Cerebellar cortex (tissue), 1 donor: ENCODE measurements at places on chromosomes 7 and 10.

GRCh38 chr7:3146571-3147226 is 103.0 kb upstream of the CARD11 start:
- no peak for DNase-seq

- DNase-seq = no peak
Measured at GRCh38 chr10:112628951-112629609, 182.1 kb downstream of the VTI1A start.

GRCh38 chr7:80278737-80279136 is 144.1 kb downstream of the GNAI1 start:
- no peak for DNase-seq

GRCh38 chr7:103391976-103392375 is 44.5 kb downstream of the PSMC2 start:
- DNase-seq = no peak

- DNase-seq = no peak
Measured at GRCh38 chr7:114973147-114973546, 51.3 kb downstream of the MDFIC start.

DNA sequence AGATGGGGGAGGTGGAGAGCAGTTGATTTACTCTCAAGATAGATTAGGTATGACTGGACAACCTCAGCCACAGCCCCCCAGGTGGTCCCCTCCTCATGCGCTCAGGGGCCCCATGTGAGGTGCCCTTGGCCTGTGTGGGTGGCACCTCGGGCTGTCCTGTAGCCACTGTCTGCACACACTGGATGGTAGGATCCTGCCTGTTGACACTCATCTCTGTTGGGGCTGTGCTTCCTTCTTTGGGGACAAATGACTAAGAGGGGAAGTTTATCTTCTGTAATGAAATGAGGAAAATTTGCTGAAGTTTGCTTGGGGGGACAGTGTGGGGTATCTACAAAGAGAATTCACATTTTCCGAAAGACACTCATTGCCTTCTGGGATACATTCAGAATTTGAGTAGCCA is 53.6 kb upstream of the ANTXRL start:
- DNase-seq = no peak

GRCh38 chr10:126839094-126839761 is 66.0 kb upstream of the DOCK1 start:
- peak; percentile 28 for DNase-seq

- no peak for DNase-seq
Measured at GRCh38 chr7:80829527-80829926, 89.3 kb downstream of the SEMA3C start.

- no peak for DNase-seq
Measured at GRCh38 chr7:83020161-83020560, 142.5 kb downstream of the PCLO start.

DNA sequence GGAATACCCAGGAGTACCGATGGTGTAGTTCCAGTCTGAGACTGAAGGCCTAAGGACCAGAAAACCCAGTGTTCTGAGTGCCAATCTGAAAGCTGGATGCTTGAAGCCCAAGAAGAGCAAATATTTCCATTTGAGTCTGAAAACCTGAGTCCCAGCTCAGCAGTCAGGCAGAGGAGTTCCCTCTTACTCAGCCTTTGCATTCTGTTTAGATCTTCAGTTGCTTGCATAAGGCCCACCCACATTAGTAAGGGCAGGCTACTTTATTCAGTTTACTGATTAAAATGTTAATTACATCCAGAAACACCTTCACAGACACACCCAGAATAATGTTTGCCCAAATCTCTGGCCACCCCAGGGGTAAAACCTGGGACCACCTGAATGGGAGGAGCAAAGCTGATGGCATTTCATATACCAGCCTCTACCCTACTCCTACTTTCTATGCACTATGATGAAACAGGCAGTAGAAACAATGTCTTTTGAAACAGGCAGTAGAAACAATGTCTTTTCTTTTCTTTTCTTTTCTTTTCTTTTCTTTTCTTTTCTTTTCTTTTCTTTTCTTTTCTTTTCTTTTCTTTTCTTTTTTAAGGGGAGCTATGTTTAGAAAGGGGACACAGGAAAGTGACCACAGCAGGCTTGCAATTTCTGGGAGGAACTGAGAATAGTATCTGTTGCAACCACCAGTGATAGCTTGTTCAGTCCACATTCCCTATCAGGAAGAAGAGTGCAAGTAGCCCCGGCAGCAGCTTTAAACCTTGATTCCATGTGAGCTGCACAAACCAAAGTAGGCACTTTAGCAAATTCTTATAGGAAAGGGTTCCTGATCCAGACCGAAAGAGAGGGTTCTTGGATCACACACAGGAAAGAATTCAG is 30.6 kb downstream of the FAM237B start:
- no peak for DNase-seq
